HepG2 (cell line): ENCODE measurements at places on chromosomes 3 and 15. TPM values are rescaled to one million over a fixed set of nuclear protein-coding genes. Genes with fewer than 3 reads are reported as not detected.

GRCh38 chr15:28921919-28922706 is 36.3 kb downstream of the APBA2 start:
- DNase-seq = no peak

GRCh38 chr3:161171639-161172552 is 49.2 kb upstream of the NMD3 start:
- DNase-seq = no peak

GRCh38 chr15:88069561-88069960 is 187.0 kb downstream of the NTRK3 start:
- no peak for DNase-seq

- DNase-seq = peak; percentile 52
Measured at GRCh38 chr3:189355481-189356201, 183.9 kb downstream of the TPRG1 start.

- no peak for DNase-seq
Measured at GRCh38 chr3:52429031-52429430, 15.9 kb downstream of the SEMA3G start.

- DNase-seq = peak; percentile 45
Measured at GRCh38 chr15:91302588-91303439, 202.8 kb downstream of the SV2B start.

DNA sequence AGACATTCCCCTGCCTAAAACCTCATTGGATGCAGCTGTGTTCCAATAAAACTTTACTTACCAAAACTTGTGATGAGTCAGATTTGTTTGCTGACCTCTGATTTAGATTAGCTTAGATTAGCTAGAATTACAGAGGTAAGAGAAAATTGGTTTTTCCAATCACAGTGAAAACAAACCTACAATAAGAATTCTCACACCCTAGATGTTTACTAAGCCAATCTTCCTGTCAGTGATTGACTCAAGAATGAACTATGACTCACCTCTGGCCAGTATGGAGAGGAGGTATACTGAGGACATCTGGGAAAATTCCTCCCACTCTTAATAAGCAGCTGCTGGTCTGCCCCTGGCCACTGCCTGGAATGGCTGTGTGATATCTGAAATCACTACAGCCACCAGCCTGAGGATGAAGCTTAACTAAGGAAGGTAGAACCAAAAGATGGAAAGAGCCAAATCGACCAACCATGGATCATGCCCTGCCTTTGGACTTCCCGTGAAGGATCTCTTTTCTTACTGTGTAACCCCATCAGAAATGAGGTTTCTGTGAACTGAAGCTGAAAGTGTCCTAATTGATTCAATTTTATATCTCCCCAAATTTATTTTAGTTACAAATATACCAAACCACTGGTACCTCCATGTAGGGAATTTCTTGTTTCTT is 19.0 kb upstream of the GHSR start:
- no peak for DNase-seq

GRCh38 chr3:30294241-30294667 is 312.1 kb upstream of the TGFBR2 start:
- no peak for DNase-seq

- DNase-seq = no peak
Measured at GRCh38 chr3:51722362-51722761, 15.5 kb downstream of the GRM2 start.

DNA sequence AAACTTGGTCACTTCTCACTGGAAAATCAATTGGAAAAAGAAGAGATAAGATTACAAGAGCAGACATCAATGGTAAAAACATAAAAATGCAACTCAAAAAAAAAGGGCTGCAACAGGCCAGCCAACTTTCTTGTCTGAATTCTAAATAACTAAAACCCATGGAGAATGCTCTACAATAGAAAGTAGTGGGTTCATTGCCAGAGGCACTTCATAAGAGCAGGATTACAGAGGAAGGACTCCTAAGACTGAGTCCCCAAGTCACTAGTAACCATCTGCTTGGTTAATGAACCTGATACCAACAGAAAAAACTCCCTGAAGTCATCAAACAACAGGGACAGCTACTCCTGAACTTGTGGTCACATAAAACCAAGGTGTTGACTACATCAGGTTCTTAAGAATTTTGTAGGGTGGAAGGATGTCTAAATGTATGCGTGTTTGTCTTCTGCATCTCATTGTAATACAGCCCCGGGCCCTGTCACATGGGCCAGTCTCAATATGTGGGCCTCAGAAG is 148.6 kb downstream of the IMPG2 start:
- no peak for DNase-seq

DNA sequence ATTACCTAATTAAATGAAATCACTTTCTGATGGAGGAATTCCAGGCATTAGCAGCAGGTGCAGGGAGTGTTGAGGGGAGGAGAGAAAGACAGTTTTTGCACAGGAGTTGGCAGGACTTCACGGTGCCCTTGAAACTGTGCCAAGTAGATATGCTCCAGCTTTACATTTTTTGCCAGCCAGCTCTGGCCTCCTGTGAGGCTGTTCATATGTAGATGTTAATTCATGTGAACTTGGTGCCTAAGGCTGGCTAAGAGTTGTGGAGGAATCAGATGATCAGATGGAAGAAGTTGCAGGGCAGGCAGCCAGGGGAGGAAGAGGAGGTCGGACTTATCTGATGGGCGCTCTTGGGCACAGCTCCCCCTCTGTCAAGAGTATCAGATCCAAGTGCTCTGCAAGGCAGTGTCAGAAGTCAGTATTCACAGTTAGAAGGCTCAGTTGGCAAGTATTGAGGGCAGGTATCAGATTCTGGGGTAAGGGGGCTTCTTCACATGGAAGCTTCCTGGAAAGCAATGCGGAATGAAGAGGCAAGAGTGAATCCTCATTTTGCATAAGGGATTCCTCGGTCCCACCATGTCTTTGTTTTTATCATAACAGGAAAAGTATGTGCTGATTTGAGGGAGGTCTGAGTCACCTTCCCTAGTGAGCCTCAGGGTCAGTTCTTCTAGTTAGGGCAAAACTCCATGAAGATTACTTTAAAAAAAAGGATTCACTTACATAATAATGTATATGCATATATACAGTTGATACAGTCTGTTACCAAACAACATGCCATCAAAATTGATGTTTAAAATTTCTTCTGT is 172.6 kb upstream of the UMPS start:
- no peak for DNase-seq

DNA sequence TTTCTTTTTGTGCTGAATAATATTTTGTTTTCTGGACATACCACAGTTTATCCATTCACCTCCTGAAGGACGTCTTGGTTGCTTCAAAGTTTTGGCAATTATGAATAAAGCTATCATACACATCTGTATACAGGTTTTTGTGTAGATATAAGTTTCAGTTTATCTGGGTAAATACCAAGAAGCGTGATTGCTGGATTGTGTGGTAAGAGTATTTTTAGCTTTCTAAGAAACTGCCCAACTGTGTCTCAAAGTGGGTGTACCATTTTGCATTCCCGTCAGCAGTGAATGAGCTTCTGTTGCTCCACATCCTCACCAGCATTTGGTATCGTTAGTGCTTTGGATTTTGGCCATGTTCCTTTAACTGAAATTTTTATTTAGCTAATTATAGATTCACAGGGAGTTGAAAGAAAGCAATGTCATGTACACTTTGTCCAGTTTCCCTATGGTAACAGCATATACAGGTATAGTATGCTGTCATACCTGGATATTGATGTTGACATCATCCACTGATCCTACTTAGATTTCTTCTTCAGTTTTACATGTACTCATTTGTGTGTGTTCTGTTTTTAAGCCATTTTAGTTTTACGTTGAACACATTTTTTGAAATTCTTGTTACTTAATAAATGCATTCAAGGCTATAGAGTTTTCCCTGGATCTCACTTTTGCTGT is 11.9 kb downstream of the ARID3B start:
- DNase-seq = no peak

DNA sequence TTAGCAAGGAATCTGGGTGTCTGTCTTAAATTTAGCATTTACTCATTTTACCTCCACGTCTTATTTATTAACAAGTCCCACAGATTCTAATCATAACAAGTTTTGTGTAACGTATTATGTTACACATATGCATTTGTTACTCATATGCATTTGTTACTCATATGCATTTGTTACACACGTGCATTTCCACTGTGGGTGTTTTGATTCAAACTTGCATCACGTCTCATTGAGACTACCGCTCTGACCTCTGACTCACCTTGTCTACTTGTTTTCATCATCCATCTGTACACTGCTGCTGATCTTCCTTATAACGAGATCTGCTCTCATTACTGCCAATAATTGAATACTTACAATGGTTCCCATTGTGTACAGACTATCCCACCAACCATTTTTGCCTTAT is 1141.4 kb downstream of the TBL1XR1 start:
- DNase-seq = no peak

GRCh38 chr15:90071220-90071807 is 31.0 kb downstream of the IDH2 start:
- DNase-seq = peak; percentile 71

DNA sequence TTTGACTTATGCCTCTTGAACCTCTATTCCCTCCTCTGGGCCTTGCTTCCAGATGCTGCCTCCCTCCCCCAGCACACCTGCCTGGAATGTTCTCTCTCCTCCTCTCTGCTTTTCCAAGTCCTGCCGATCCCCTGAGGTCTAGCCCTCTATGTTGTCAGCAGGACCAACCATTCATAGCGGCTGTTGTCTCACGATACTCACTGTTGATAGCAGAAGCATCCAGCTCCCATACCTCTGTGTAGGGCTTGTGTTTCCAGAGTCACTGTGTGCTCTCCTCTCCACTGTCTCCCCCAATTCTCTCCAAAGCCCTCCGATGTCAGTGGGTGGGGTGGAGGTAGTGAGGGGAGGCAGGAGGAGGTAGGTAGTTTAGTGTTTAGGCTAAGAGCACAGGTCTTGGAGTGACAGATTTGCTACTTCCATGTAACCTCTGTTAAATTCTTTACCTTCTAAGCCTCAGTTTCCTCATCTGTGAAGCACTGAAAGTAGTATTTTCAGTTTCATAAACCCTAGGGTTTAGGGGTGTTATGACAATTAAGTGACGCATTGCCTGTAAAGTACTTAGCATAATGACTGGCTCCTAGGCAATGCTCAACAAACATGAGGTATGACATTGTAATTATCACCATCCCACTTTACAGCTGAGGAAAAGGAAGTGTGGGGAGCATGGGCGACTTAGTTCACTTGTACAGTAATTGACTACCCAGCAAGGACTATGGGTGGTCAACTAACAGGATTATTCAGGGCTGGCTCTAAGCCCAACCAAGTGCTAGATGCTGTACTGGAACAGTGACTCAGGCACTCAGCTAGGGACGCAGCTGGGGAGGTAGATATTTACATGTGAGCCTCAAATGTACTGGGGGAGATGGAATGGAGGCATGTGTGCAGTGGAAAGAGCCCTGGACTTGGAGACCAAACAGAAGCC is 122.8 kb downstream of the CACNA1D start:
- no peak for DNase-seq

GRCh38 chr3:48299746-48300712 is 33.4 kb downstream of the SPINK8 start:
- no peak for DNase-seq

DNA sequence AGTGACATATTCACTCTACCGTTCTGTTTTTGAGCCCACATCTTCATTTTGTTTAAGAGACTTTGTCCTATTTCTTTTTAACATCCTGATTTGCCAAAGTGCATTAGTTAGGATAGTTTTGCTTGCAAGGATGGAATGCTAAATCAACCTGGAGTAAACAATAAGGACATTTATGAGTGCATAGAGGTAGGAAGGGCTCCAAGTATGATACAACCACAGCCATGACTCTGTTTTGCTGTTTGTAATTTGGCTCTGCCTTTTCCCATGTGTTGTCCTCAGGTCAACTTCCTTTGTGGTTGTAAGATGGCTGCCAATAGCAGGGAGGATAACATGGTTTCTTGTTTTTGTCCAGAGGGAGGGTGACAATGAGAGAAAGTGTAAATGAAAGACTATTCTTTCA is 66.4 kb upstream of the GOLIM4 start:
- no peak for DNase-seq

DNA sequence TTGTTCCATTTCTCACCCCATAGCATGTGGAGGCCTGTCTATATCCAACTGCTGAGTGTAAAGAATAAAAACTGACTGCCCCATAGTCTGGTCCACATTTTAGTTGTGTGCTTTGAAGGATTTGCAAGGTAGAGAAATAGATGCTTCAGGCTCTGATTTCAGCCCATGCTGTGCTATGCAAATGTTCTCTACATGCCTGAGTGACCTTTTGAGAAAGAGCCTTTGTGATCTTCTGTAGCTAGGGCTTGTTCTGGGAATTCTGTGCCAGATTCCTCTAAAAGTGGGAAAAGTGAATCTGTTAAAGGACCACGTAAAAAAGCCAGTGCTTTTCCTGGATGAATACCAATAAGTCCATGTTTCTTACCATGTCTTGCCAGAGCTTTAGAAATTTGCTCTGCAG is 5.2 kb downstream of the KCTD6 start:
- DNase-seq = no peak

- DNase-seq = no peak
Measured at GRCh38 chr3:85922374-85922773, 963.6 kb downstream of the CADM2 start.

DNA sequence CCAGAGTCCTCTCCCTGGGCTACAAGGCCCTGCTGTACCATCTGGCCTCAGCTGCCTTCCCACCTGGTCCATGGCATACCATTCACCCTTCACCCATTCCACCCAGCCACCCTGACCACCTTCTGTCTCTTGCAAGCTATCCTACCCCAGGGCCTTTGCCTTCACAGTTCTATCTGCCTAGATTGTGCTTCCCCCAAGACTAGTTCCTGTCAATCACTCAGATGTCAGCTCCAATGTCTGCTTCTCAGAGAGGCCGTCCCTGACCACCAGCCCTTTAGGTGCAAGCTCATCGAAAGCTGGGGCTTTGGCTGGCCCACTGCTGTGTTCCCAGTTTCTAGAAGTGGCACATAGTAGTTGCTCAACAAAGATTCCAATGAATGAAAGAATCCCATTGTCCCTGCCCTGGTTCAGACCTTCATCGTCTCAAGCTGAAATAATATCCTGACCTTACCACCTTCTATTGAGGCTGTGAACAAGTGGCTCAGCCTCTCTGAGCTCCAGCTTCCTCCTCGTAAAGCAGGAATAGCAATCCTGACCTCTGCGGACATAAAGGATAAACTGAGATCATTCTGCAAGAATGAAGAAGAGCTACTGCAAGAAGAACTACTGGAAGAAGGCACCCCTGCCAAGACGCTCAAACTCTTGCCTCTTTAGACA is 15.8 kb downstream of the EFCAB12 start:
- no peak for DNase-seq

- DNase-seq = no peak
Measured at GRCh38 chr3:38522002-38522401, 25.9 kb downstream of the EXOG start.

DNA sequence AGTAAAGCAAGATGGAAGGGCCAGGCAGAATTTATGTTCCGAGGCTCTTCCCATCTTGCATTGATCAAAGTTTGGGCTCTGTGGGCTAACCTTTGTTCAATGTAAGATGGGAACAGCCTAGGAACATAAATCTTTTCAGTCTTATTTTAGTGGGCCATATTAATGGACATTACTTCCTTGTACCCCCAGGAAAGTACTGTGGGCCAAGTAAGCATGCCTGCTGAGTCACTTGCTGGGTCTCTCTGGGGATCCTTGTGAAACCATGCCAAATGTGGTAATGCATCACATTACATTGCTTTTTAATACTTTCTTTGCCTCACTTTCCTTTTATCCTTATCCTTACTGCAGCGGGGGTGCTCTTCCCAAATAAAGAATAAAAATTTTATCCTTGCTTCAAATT is 349.5 kb upstream of the POU1F1 start:
- no peak for DNase-seq

GRCh38 chr3:25339225-25339624 is 88.8 kb upstream of the RARB start:
- no peak for DNase-seq

Gene SLC22A14
- not detected in 2 replicates for total RNA-seq

Gene TOPBP1
- 42.9 and 59.3 TPM in 2 replicates for total RNA-seq

Gene ITGA11
- not detected in 2 replicates for total RNA-seq

Gene FBLN2
- total RNA-seq = not detected in 2 replicates

Gene MEGF11
- total RNA-seq = not detected in 2 replicates

Gene CCDC13
- total RNA-seq = 0.22 TPM in 1 of 2 replicates, not detected in the other

Gene IMPG2
- total RNA-seq = 0.02 TPM in 1 of 2 replicates, not detected in the other

Gene EFHB
- total RNA-seq = 0.15 TPM in 1 of 2 replicates, not detected in the other
